ENCODE measurements at places on chromosomes 2 and 18. TPM values are rescaled to one million over a fixed set of nuclear protein-coding genes. Genes with fewer than 3 reads are reported as not detected.

The CROCC2 gene
- not detected for total RNA-seq

The IL1R1 gene
- 27.7 TPM for total RNA-seq

The DOK6 gene
- 10.6 TPM for total RNA-seq

The MOGAT1 gene
- total RNA-seq, result 0.24 TPM

The FOSL2 gene
- total RNA-seq, result 65.4 TPM

The DSG2 gene
- total RNA-seq, result 34.4 TPM

The SPAG16 gene
- 22.8 TPM for total RNA-seq

The REG1B gene
- not detected for total RNA-seq

The SOWAHC gene
- total RNA-seq, result 2.4 TPM

The CFLAR gene
- total RNA-seq, result 193 TPM

The TMEM247 gene
- not detected for total RNA-seq

The MPHOSPH10 gene
- 27.8 TPM for total RNA-seq

The TACR1 gene
- total RNA-seq, result not detected

The ARHGEF4 gene
- total RNA-seq, result 3.9 TPM

The RGPD4 gene
- total RNA-seq, result 0.19 TPM

The ANXA4 gene
- total RNA-seq, result 39.7 TPM

The RBKS gene
- 3.9 TPM for total RNA-seq
